ENCODE measurements at places on chromosomes 13 and 19.

GRCh38 chr13:79479882-79480281 is 1.1 kb upstream of the NDFIP2 start:
- no peak for DNase-seq

GRCh38 chr19:48390188-48391099 is 907 bp downstream of the KDELR1 start:
- DNase-seq, result peak; percentile 63

DNA sequence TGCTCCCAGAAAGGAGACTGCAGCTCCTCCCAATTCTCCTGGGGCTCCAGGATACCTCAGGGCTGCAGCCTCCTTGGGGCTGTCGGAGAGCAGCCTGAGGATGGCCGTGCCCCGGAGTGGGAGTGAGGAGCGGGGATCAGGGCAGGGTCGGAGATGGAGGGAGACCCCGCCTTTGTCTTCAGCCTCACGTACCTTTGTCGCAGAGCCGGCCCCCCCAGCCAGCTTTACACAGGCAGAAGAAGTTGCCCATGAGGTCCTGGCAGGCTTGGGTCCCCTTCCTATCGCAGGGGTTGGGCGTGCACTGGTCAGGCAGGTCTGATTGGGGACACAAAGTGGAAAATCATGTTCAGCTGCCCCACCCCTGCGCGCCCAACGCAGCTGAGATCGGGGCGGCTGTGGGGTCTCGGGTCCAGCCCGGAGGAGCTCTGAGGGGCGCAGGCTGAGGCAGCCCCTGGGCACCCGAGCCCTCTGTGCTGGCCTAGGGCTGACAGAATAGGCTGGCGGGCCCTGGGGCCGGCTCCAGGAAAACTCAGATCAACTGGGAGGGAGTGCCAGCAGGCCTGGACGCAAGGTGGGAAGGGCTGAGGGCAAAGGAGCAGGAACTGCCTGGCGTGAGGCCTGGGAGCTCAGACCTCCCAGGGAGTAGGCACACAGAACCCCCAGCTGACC is 24.2 kb downstream of the GAS6 start:
- DNase-seq, result no peak

GRCh38 chr13:99307247-99307646 is at the start of gene GPR183:
Gene GPR183, minus strand, starts transcription at chr13:99307399. Its CDS starts 11,254 bp downstream, at chr13:99296145.
- no peak for DNase-seq

GRCh38 chr19:12984683-12985048 is 10.6 kb upstream of the NFIX start:
- DNase-seq, result no peak

GRCh38 chr13:94753327-94753726 is 41.0 kb upstream of the SOX21 start:
- no peak for DNase-seq

DNA sequence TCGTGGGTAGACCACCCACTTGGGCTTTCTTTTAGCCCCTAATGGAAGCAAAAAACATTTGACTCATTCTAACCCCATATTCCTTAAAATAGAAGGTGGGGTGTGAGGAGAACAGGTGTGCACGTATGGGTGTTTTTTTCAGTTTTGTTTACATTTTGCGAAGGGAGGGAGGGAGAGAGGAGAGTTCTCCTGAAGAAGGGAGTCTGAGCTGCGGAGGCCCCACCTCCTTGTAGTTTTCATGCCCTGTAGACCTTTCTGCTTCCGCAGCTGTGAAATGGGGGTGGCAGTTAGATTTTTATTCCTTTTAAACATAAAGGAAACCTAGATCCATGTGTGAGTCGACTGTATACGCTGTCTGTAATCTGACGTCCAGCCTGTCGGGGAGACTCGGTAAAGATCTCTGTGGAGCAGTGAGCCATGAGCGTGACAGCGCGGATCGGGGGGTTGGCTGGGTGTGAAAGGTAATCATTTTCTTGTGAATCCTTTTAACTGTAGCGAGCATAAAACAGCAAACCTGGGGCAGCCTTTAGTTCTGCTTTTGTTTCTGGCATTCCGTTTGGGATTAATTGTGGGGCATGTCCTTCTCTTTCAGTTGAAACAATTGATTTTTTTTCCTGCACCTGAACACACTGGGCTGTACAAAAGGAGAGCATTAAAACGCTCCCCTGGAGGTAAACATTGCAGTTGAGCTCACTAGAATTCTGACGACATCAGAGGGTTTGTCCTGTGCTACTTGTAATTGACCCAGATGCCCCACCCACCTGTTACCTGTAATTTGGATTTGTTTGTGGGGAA is 2.3 kb downstream of the UPF1 start:
- no peak for DNase-seq

DNA sequence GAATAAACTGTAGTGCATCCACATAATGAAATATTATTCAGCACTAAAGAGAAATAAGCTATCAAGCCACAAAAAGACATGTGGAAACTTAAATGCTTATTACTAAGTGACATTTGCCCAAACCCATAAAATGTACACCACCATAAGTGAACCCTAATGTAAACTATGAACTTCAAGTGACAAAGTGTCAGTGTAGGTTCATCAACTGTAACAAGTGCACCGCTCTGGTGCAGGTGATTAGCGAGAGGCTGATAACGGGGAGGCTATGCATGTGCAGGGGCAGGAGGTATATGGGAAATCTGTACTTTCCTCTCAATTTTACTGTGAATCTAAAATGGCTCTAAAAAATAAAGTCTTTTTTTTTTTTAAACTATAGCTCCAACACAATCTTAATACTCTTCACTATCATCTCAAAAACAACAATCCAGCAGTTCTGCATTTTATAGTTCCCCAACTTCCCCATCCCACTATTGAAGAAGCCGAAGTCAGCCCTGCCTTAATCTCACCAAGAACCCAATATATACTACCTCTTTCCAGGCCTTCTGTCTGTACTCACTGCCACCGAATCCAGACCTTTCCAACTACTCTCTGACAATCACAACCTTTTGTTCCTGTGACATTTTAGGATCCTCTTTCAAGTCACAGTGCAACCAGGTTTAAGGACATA is 22.6 kb downstream of the ELF1 start:
- no peak for DNase-seq

- no peak for DNase-seq
These were observed 80.0 kb downstream of the ZNF429 start for GRCh38 chr19:21585281-21585890.

GRCh38 chr13:112014857-112015256 is 52.1 kb upstream of the SOX1 start:
- DNase-seq, result no peak

GRCh38 chr19:35470128-35470527 is 20.1 kb downstream of the KRTDAP start:
- DNase-seq, result no peak

DNA sequence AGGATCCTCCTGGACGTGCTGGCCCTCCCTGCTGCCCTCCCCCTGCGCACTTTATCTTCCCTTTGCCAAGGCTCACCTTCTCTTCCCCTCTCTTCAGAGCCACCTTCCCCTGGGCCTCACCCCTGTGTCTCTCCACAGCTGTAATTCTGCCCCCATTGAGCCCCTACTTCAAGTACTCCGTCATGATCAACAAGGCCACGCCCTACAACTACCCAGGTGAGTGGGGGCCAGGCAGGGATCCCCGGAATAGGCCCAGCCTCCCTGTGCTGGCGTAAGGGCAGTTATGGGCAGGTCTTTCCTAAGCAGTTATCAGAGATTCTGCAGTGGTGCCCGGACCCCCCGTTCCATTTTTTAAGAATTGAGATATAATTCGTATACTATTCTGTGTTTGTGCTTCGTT is 3.1 kb downstream of the NDUFA3 start:
- no peak for DNase-seq

DNA sequence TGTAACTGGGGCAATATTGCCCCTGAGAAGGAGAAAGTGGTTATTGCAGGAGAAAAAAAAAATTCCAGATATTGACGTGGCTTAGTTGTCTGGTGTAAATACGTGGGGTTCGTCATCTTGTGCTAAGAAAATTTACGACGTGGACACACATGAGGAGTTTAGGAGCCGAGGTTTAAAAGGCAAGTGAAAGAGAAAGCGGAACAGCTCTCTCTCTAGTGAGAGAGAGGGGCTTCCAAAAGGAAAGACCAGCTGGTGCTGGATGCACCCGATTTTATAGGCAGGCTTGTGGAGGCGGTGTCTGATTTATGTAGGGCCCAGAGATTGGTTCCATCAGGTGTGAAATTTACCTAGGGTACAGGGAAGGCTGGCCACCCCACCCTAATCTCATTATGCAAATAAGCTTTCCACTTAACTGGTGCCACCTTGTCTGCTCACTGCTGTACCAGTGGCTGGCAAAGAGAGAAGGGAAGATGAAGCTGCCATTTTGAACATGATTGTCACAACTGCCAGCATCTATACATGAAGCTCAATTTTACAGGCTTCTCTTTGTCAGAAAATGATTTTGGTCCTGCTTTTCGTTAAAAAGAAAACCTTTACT is 845.1 kb downstream of the DACH1 start:
- no peak for DNase-seq

DNA sequence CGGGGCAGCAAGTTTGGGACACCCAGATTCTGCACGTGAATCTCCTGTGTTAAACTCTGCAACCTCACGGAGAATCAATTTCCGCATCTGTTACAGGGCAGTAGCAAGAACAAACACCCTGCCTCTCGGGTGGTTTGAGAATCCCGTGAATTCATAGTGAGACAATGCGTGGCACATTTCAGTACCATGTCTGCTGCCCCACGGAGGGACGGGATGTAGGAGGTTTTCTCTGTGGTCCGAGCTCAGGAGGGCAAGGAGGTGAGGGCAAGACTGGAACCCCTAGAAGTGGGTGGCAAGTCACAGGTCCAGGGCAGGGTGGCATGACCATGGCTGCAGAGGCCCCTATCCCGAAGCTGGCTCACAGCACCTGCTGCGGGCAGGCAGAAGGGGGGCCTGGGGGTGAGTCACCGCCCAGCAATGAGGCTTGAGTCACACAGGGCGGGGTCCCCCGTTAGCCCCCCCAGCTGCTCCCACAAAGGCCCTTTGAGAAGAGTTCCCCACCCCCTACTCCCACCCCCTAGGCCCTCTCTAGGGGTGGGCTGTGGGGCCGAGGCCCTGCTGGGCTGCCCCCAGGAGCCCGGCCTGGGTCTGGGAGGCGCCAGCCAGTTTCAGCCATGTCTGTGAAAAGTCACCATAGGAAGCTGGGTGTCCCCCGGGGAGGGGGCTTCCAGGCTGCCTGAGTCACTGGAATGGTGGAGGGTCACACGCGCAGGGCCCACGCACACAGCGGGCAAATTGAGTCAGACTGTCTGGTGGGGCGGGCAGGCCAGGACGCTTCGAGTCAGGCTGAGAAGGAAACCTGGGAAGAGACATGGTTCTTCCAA is 25.8 kb upstream of the NANOS3 start:
- peak; percentile 95 for DNase-seq
